ENCODE measurements at places on chromosomes 3 and 15. TPM values are rescaled to one million over a fixed set of nuclear protein-coding genes. Genes with fewer than 3 reads are reported as not detected.

DNA sequence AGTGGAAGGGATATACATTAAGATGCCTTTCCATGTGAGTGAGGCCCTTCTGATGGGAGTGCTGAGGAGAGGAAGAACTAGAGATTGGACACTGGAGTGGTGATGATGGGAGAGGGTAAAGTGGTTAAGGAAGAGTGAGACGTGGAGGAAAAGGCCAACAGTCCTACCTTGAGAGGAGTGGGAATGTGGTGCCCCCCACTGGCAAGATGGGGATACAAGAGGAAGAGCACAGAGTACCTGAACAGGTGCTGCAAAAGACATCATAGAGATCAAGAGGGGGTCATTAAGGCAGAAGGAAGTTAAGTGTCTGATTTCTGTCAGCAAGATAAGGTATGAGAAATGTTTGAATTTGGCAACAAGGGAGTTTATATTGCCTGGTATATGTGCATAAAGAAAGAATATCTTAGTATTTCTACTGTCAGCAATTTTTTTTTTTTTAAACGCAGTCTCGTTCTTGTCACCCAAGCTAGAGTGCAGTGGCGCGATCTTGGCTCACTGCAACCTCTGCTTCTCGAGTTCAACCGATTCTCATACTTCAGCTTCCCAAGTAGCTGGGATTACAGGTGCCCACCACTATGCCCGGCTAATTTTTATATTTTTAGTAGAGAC lies 34.0 kb downstream of the ARIH2 start:
- no peak for DNase-seq

DNA sequence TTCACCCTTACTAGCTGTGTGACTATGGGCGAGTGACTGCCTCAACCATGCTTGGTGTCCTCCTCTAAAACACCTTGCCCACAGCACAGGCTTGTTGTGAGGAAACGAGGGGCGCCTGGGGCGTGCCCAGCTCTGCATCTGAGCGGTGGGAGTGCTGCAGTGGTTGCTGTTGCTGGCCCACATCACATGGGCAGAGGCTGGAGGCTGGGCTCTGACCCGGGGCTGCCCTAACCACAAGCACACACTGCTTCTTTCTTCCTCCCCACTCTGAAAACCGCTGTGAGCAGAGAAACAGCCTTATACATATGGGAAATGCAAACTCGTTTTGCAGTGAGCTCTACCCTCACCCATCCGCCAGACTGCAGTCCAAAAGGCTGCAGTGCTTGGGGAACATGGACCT lies 74.8 kb upstream of the RPL32 start:
- no peak for DNase-seq

Gene ARHGEF26
- total RNA-seq: 7.1 TPM

- peak; percentile 60 for DNase-seq
These were observed 118.7 kb downstream of the NUP210 start for GRCh38 chr3:13301286-13301987.

All from H4 (cell line).